Stimulated activated CD8-positive, alpha-beta memory T cell treated with anti-CD3 and anti-CD28 coated beads, Interleukin-15, amount 100 ng/mL, for 4 hours (primary cell): ENCODE measurements at places on chromosomes 16 and 17.

GRCh38 chr17:43021741-43022512 lies at the start of gene VAT1:
Gene VAT1 (minus strand): TSS chr17:43022385. CDS start chr17:43022322, 63 bp downstream.
- peak; percentile 23 for DNase-seq

GRCh38 chr17:55533608-55534007 lies 22.4 kb upstream of the SMIM36 start:
- DNase-seq = no peak

GRCh38 chr17:50956750-50957523 lies 90.8 kb upstream of the TOB1 start:
- peak; percentile 36 for DNase-seq

DNA sequence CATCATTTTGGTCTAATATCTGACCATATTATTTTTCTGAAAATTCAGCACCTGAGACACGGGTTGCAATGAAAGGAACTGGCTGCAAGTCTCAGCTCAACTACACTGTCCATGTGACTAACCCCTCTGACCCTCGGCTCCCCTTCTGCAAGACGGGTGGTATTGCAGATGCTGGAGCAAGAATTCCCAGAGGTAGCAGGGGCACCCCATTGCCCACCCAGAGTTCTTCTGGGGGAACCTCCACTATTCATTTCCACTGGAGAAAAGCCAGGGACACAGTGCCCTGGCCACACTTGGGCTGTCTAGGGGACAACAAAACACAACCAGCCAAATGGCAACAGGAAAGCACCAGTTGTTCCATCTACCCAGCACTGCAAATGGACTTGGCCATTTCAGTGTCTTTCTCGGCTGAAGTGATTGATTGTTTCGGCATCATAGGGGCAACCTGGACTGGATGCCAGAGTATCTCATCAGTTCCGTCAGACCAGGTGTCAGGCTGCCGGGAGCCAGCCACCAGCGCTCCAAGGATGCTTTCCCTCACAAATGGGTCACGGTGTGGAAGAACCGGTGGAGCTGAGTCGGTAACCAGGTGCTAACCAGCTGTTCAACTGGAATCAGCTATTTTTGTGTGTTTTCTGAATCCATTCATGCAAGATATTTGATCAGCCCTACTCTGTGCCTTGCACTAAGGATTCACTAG lies 58.1 kb downstream of the C16orf78 start:
- DNase-seq = no peak

DNA sequence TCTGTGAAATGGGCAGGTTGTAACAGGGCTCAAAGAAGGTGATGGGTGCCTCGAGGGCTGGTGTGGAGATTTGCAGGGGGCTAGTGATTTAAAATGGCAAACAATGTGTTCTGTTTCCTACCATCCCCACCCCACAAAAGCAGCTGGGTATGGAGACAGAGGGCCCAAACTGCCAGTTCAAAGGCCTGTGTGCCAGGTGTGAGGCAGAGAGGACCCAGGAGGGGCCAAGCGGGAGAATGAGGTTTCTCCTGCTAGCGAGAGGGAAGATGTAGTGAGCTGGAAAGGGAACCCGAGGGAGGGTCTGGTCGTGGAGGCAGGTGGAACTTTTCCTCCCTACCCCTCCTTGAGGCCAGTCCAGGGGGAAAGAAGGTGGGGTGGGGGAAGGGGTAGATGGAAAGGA lies 39.4 kb downstream of the LAT start:
- DNase-seq = no peak

DNA sequence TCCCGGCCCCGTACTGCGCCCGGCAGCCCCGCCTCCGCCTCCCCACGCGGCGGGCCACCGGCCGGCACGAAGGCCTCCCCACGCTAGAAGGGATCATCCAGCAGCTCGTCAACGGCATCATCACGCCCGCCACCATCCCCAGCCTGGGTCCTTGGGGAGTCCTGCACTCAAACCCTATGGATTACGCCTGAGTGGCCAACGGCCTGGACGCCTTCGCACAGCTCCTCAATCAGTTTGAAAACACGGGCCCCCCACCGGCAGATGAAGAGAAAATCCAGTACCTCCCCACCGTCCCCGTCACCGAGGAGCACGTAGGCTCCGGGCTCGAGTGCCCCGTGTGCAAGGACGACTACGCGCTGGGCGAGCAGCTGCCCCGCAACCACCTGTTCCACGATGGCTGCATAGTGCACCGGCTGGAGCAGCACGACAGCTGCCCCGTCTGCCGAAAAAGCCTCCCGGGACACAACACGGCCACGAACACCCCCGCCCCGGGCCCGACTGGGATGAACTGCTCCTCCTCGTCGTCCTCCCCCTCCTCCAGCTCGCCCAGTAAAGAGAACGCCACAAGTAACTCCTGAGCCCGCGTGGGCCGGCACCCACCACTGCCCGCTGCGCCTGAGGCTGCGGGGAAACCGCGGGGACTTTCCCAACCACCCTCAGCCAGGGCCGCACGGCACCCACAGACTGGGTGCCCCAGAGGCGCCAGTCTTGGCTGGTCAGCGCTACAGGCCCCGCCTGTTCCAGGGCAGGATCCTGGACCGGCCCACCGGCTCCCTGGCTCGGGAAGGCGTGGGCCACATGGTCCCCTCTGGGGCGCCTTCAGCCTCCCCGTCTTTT lies 39.0 kb upstream of the AKAP1 start:
- DNase-seq = peak; percentile 22

GRCh38 chr17:37339321-37339720 lies 36.5 kb upstream of the C17orf78 start:
- DNase-seq = no peak

GRCh38 chr16:30567991-30568638 lies 3.4 kb downstream of the ZNF688 start:
- DNase-seq = no peak

DNA sequence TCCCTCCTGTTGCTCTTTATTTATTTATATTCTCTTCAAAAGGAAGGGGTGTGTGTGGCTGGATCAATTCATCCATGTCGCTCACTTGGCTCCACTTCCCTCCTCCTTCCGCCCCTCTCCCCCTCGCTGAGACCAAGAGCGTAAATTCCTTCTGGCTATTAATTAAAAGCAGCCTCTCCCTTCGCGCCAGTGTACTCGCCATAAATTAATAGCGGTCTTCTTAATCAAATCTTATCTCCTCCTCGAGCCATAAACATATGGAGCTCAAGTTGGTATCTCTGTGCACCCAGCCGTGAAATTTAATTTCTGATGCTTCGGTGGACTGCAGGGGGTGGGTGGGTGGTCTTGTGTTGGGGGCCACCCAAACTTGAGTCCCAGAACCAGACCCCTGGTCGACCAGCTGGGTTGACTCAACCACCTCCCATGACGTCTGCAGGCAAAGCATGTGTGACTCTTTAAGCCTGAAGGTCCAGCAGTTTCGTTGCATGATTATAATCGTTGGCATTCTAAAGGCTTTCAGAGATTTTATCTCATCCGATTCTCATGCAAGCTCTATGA lies 57.9 kb downstream of the SDK2 start:
- DNase-seq = no peak

DNA sequence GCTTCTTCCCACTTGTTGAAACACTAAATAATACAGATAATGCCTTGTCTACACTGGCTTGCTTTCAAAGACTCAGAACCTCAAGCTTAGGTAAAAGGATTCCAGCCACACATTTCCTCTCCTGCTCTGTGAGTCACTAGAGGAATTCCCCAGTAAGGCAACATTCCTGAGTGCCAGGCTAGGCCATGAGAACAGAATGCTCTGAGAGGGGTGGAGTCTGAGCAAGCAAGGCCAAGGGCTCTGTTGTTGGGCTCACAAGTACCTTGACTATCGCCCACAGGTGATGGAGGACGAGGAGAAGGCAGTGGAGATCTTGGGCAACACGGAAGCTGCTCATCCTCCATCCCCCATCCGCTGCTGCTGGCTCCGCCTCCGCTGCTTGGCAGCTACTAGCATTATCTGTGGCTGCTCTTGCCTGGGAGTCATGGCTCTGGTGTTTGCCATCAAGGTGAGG lies 6.7 kb upstream of the PHKG2 start:
- DNase-seq = no peak

DNA sequence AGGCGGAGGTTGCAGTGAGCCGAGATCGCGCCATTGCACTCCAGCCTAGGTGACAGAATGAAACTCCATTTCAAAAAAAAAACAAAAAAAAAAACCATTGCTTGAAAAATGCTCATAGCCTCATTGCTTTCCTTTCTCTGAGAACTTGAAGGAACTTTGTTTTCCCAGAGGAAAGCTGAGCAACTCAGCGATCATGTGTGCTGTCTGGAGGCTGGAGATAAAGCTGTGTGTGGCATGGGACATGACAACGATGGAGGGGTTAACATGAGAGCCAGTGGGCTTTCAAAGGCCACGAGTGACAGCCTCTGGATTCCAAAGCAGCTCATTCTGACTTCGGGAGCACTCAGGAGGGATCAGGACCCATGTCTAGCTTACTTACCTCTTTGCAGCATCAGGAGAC lies 21.6 kb upstream of the QRICH2 start:
- DNase-seq = no peak

DNA sequence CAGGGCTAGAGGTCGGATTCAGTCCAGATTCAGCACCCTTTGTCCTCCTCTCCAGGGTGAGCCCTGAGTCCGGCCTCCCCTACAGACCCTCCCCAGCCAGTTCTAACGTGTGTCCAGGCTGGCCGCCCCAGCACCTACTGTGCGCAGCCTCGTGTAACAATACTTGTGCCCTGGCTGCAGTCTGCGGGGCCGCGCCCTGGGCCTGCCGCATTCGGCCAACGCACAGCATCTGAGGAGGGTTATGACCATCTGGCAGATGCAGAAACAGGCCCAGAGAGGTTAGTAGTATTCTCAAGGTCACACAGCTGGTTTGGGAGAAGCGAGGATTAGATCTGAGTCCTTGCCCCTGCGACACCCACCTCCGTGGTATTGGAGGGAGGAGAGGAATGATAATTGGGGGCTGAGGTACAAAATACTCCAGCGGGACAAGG lies 968 bp downstream of the RIPOR1 start:
- DNase-seq = no peak

DNA sequence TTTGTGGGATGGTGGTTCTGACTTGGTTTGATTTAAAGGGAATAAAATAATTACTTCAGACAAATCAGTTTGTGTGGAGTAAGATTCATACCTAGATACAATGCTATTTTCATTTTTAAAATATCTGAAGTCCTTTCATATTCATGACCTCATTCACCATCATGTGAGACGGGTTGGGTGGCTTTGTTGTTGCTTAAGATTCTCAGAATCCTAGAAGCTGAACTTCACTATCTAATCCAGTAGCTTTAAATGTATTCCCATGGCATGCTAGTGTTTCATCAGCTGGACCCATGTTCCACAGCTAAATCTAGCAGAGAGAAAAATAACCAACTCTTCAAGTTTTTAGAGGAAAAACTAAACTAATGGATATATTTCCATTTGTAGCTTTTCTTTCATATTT lies 2.7 kb upstream of the AMFR start:
- no peak for DNase-seq

GRCh38 chr16:17277981-17278381 lies 192.8 kb downstream of the XYLT1 start:
- no peak for DNase-seq

- no peak for DNase-seq
Measured at GRCh38 chr16:50631249-50631984, 49.7 kb downstream of the SNX20 start.

- DNase-seq = no peak
Measured at GRCh38 chr16:89020068-89020924, 43.3 kb upstream of the CBFA2T3 start.

DNA sequence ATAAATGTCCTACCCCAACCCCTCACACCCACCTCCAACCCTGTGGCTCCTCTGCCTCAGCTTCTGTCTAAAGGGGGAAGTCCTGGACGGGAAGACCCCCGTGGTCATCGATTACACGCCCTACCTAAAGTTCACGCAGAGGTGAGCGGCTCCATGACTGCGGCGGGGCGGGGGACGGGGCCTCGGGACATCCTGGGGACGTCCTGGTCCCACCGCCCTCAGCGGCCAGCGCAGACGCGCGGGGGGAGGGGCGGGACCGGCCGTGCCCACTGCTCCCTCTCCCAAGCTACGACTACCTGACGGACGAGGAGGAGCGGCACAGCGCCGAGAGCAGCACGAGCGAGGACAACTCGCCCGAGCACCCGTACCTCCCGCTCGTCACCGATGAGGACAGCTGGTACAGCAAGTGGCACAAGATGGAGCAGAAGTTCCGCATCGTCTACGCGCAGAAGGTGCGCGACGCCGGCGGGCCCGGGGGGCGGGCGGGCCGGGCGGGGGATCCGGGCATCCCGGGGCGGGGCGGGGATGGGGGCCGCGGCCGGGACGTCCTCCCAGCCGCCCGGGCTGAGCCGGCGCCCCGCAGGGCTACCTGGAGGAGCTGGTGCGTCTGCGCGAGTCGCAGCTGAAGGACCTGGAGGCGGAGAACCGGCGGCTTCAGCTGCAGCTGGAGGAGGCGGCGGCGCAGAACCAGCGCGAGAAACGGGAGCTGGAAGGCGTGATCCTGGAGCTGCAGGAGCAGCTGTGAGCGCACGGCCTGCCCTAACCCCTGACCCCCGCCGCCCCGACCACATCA lies 6.7 kb downstream of the RUNDC3A start:
- DNase-seq = no peak

- DNase-seq = no peak
Measured at GRCh38 chr17:62705156-62705777, 77.8 kb downstream of the MRC2 start.

DNA sequence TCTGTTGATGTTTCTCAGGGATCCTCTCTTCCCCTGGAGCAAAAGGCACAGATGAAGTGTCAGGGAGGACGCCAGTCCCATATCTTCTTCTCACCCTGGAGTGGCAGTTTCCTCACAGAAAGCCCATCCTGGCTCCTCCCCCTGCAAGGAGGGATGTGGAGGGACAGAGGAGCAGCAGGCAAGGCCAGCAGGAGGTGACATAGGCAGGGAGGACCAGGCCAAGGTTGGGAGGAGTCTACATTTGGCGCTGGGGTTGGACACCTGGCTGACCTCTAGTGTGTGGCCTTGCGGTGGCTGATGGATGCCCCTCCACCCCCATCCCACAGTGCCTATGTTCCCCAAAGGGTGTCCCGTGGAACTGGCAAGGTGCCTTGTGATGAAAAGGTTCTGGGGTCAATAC lies 125.4 kb downstream of the SEC14L1 start:
- no peak for DNase-seq

- DNase-seq = no peak
Measured at GRCh38 chr17:69478916-69479315, 64.4 kb downstream of the MAP2K6 start.

GRCh38 chr17:1830288-1830687 lies 483 bp downstream of the RPA1 start:
- no peak for DNase-seq
